ENCODE measurements at places on chromosomes 11 and 22.

DNA sequence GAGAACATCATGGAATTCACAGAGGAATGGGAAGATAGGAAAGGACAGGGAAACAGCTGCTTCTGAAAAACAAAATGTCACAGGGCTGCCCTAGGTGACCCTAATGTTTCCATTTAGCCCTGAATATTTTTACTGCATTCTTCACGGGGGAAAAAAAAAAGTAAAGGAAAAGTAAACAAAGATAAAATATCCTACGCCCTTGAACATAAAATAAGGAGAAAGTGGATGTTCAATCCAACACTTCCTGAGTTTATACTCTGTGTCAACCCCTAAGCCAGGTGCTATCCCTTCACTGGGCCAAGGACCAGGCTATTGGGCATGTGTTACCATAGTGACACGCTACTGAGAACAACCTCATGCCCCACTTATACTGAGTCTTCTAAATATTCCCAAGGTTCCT, 84.7 kb downstream of the FAM76B start:
- no peak for DNase-seq

DNA sequence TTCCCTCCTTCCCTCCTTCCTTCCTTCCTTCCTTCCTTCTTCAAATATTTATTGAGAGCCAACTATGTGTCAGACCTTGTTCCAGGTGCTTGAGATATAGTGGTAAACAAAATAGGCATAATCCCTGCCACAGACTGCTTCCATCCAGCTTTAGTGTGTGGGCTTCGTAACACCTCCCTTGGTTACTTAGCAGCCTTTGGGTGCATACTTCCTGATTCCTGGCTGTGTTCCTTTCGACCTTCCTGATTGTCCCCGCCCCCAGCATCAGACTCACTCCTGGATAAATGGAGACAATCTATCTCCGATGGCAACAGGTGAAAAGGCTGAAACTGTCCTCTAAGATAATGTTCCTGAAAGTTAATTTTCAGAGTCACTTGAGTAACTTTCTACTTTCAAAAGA, 13.5 kb downstream of the CCDC81 start:
- DNase-seq: no peak

GRCh38 chr11:95284057-95285052, 53.4 kb upstream of the SESN3 start:
- no peak for DNase-seq

DNA sequence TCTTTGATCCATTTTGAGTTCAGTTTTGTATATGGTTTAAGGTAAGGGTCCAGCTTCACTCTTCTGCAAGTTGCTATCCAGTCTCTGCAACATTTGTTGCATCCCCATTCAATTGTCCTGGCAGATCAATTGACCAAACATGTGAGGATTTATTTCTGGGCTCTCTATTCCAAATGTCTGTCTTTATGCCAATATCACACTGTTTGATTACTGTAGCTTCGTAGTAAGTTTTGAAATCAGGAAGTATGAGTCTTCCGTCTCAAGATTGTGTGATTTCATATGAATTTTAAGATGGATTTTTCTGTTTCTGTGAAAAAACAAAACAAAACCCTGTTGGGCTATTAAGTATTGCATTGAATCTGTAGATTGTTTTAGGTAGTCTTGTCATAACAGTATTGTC, 17.0 kb downstream of the APLP2 start:
- DNase-seq: no peak

GRCh38 chr11:37613031-37613430, 1015.0 kb upstream of the RAG2 start:
- no peak for DNase-seq

GRCh38 chr11:119635041-119635740, 93.8 kb downstream of the NECTIN1 start:
- DNase-seq: no peak

DNA sequence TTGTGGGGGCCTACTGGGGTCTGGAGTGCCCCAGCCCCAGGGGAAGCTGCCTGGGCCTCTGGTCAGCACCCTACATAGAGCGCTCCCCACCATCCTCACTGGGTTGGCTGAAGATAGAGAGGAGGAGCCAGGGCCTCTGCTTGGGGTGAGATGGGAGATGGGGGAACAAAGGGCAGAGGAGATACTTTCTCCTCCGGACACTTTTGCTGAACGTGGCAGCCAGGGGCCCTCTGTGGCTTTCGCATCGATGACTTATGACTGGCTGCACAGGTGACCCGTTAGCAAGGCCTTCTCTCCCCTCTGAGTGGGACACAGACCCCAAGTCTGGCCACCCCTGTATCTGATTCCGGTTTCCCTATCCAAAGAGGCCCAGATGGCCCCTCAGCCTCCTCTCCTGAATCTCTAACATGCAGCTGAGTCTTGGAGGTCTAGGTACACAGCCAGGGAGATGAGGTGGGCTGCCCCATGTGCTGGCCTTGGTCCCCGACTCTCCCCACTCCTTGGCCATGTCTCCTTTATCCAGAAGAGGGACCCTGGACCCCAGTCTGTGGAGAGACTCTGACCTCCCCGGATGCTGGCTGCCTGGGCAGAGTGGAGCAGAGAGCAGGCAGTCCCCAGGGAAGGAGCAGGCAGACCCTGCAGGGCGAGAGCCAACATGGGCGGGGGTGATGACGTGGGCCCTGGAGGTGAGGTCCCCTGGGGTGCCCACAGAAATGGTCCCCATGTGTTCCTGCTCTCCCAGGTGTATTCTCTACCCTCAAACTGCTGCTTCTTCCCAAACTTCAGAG, 59.3 kb upstream of the NECTIN1 start:
- no peak for DNase-seq

DNA sequence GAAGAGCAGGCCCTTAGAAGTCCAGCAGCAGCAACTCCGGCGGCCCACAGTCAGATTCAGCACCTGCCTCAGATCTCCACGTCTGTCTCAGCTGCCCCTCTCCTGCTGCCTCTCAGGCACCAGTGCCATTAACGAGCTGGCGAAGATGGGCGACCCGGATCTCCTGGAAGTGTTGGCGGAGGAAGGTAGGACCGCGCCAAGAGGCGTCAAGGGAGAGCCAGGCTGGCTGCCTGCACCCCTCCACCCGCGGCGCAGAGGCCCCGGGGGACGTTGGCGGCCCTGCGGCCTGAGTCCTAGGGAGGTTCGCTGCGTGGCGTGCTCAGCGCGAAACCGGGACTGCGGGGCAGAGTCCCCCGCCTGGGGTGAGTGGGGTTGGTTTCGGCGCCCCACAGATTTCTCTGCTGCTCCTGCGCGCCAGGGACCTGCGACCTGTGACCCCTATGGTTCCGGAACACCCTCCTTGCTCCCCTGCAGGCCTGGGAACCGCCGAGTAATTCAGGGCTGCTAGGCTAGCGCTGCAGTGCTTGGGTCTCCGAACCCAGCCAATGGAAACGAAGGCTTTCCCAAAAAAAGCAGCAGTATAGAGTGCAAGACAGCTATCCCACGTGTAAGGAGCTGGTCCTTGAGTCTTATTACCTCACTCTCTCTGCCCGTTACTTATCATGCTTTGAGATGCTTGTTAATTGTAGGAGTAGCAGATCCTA, 615 bp downstream of the ANO5 start:
- DNase-seq: no peak

DNA sequence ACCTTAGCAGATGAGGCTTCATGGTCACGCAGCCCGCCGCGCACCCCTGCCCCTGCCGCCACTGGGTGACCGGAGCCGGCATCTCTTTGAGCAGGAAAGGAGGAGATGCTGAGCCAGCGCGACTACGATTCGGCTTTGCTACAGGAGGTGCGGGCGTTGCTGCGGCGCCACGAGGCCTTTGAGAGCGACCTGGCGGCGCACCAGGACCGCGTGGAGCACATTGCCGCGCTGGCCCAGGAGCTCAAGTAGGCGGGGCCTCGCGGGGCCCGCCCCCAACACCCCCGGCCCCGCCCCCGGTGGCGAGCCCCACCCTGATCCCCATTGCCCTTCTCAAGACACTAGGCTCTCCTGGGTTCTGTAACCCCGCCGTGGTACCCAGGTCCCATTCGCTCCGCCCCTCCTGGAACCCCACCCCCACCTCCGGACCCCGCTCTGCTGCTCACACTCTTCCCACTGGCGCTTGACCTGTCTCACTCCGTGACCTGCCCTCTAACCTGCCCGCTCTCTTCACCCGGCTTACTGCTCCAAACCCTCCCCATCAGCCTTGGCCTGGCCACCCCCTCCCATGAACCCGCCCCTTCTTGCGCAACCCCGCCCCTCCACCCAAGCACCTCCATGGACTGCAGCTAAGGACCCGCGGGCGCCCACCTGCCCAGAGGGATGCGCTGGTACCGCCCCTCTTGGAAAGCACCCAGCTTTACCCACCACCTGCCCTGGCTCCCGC, 9.1 kb downstream of the CTSF start:
- peak; percentile 29 for DNase-seq

GRCh38 chr11:104999721-105000120, 23.2 kb downstream of the CASP5 start:
- no peak for DNase-seq

DNA sequence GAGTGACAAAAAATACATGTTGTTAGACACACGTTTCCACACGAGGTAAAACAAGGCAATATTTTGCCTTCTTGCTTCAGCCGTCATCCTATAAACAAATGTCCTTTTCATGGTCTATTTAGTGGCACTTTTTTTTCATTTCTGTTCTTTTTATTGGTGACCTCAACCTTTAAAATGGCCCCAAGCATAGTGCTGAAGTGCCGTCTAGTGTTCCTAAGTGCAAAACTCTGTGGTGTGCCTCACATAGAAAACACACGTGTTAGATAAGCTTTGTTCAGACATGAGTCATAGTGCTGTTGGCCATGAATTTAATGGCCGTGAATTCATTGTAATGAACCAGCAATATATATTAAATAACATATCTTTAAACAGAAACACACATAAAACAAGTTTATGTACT, 15.6 kb downstream of the OVCH2 start:
- DNase-seq: no peak

GRCh38 chr22:30337461-30337778, 10.7 kb upstream of the TBC1D10A start:
- DNase-seq: no peak

DNA sequence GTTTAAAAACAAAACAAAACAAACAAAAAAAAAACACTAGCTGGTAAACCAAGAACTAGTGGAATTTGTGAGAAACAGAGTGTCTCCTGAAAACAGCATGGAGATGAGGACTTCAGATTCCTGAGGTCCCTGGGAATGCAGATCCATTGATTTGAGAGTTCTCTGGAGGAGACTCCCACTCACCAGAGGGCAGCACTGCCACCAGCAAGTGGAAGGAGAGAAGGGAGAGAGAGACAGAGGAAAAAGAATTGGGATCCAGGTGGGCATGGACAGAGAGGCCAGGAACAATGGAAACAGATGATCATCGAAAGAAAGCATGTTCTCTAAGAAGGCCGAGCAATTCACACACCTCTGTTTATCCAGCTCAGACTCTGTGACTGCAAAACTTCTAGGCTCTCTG, 31.8 kb downstream of the ETS1 start:
- DNase-seq: no peak

- DNase-seq: no peak
Observed at GRCh38 chr22:37007651-37008050, 11.6 kb downstream of the TST start.

GRCh38 chr11:128236506-128237498, 350.6 kb downstream of the ETS1 start:
- DNase-seq: no peak

- DNase-seq: no peak
Observed at GRCh38 chr11:2672553-2673249, 27.1 kb downstream of the KCNQ1OT1 start.

DNA sequence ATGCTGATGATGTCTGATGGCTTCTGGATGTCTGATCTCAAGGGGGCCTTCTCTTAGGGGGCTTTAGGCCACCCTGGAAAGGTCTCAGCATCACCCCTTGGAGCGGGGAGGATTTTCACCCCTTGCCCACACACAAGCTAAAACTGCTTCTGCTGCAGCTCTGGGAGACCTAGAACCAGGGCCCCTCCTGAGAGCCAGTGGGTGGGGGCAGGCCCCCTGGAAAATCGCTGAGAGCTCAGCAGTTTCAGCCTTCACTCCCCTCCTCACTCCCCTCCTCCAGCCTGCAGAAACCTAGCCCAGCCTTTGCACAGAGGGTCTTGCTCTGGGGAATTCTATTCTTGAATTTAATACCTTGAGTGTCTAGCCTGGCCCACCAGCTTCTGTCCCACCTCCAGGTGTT, 17.2 kb downstream of the CD6 start:
- no peak for DNase-seq

Measured in activated naive CD4-positive, alpha-beta T cell treated with Interleukin-2 at 50 U/mL for 16 hours (primary cell).